Endothelial cell of umbilical vein (primary cell): ENCODE measurements at places on chromosomes 11 and 22. TPM values are rescaled to one million over a fixed set of nuclear protein-coding genes. Genes with fewer than 3 reads are reported as not detected.

The TH gene
- not detected in 2 replicates for total RNA-seq

The CBX6 gene
- total RNA-seq: 60.9 and 62.6 TPM in 2 replicates

The CENPM gene
- 30.4 and 34.5 TPM in 2 replicates for total RNA-seq

The SYTL2 gene
- total RNA-seq: 2.4 and 3.5 TPM in 2 replicates

The KCNE3 gene
- 1.3 and 2.2 TPM in 2 replicates for total RNA-seq

The JAML gene
- 0.35 and 0.39 TPM in 2 replicates for total RNA-seq

The SLC17A6 gene
- total RNA-seq: not detected in 2 replicates

The C11orf97 gene
- total RNA-seq: not detected in 2 replicates

The OR8G5 gene
- total RNA-seq: not detected in 2 replicates

The LRRC4C gene
- total RNA-seq: not detected in 2 replicates

The MS4A14 gene
- not detected in 2 replicates for total RNA-seq

The AIFM3 gene
- total RNA-seq: not detected in 2 replicates

The LMNTD2 gene
- 1.8 and 2.1 TPM in 2 replicates for total RNA-seq

The CHST1 gene
- total RNA-seq: 40.5 and 71.2 TPM in 2 replicates

The APOBEC3C gene
- total RNA-seq: 10.6 and 11.2 TPM in 2 replicates

The PLEKHB1 gene
- 0.75 TPM in 1 of 2 replicates, not detected in the other for total RNA-seq

The CREB3L1 gene
- 0.78 and 0.84 TPM in 2 replicates for total RNA-seq

The FXYD6 gene
- 1.9 and 8.7 TPM in 2 replicates for total RNA-seq

The UBQLN3 gene
- not detected in 2 replicates for total RNA-seq

The SMC1B gene
- 0.07 TPM in 1 of 2 replicates, not detected in the other for total RNA-seq

The TMEM25 gene
- 18.9 and 20.4 TPM in 2 replicates for total RNA-seq

The BDNF gene
- 2.6 and 3.1 TPM in 2 replicates for total RNA-seq

The CLCF1 gene
- total RNA-seq: 5.7 and 5.8 TPM in 2 replicates

The MRGPRF gene
- not detected in 2 replicates for total RNA-seq

The PATE2 gene
- 0.31 TPM in 1 of 2 replicates, not detected in the other for total RNA-seq

The TESMIN gene
- total RNA-seq: 3.1 and 6.1 TPM in 2 replicates

The HOATZ gene
- total RNA-seq: not detected in 2 replicates

The HSPB2 gene
- total RNA-seq: not detected in 2 replicates

The FGF19 gene
- not detected in 2 replicates for total RNA-seq

The CALCA gene
- total RNA-seq: not detected in 2 replicates

The ADM2 gene
- total RNA-seq: 0.69 and 1.5 TPM in 2 replicates

The FOSL1 gene
- 52.6 and 53.8 TPM in 2 replicates for total RNA-seq

The CHEK2 gene
- 24.6 and 27.4 TPM in 2 replicates for total RNA-seq

The PKP3 gene
- 0.27 and 0.30 TPM in 2 replicates for total RNA-seq

The APLNR gene
- 0.09 and 0.38 TPM in 2 replicates for total RNA-seq

The PPFIBP2 gene
- 1.3 and 2.6 TPM in 2 replicates for total RNA-seq
